A673 (cell line): ENCODE measurements at places on chromosomes 5 and 9.

DNA sequence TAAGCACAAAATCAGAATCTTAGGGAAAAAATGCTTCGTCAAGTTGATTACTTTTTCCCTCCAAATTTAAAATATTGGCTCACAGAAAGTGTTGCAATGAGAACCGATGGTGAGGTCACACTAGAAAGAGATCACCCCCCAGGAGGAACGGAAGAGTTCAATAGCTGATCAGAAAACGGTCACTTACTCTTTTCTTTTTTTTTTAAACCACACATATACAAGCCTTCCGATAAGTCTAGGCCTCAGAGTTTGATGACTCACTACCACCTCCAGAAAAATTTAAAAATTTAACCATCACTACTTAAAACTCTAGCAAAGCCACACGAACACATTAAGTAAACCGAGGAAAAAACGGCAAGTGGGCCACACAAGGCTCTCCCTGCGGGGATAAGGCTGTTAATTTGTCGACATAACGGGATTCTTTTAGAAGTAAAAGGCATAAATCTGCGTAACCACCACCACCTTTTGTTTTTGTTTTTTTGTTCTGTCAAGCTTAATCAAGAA, 1.2 kb downstream of the SURF4 start:
- no peak for DNase-seq

GRCh38 chr9:77455312-77455927, 192.7 kb downstream of the GNA14 start:
- DNase-seq: peak; percentile 59

DNA sequence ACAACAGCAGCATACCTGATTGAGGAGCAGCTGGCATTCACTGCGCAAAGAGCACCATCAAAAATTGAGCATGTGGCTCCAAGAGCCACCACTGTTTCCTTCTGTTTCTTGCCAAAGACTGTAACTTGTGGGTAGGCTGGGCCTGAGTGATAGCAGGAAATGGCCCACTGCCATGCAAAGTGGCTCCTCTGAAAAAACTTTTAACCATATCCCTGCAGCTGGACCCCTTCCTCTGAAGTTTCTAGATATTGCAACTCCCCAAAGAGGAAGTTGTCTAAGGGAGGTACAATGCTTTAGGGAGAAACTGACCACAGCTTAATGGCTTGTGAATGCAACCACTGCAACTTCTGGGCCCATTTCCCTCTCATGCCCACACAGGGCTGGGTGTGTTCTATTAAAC, 355.4 kb upstream of the PDE4D start:
- DNase-seq: no peak

DNA sequence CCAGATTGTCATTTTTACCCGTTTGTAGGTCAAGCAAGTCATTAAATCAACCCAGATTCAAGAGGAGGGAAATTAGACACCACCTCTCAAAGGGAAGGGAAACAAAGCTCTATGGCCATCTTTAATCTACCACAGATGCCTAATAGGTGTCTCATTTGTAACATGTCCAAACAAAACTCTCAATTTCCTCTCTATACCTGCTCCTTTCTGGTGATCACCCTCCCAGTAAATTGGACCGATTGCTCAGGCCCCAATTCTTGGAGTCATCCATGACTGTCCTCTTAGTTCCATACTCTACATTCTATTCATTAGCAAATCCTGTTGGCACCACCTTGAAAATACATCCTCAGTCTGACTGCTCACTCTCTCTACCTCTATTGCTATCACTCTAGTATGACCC, 22.1 kb upstream of the UGCG start:
- no peak for DNase-seq

DNA sequence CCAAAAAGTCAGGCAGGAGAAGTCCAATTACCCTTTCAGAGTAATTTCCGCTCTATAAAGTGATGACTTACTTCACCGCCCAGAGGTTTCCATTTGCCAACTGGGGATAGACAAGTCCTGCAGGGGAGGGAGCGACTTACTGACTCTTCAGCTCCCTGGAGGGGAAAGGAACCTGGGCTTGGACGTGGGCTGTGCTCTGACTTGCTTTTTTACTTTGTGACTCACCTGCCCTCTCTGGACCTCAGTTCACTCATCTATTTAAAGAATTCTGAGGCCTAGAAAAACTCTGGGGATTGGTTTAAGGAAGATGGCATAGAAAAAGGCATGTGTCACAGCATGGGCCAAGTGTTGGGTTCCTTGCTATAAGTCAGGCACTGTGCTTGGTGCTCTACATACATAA, 180.4 kb upstream of the TRIM32 start:
- DNase-seq: no peak

DNA sequence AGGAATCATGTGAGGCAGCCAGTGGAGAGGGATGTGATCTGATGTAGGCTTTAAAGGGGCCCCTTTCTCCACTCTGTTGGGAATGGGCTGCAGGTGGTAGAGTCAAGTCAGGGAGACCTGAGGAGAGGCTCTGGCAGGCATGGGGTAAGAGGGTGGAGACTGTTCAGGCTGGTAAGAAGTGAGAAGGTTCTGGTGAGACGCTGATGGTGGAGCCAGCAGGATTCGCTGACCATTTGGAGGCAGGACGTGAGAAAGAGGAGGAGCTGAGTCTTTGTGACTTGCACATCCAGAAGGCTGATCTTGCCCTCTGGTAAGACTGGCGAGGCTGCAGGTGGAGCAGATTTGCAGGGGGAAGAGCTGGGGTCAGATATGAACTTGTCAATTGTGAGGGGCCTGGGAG, 248.0 kb downstream of the NSG2 start:
- DNase-seq: no peak

DNA sequence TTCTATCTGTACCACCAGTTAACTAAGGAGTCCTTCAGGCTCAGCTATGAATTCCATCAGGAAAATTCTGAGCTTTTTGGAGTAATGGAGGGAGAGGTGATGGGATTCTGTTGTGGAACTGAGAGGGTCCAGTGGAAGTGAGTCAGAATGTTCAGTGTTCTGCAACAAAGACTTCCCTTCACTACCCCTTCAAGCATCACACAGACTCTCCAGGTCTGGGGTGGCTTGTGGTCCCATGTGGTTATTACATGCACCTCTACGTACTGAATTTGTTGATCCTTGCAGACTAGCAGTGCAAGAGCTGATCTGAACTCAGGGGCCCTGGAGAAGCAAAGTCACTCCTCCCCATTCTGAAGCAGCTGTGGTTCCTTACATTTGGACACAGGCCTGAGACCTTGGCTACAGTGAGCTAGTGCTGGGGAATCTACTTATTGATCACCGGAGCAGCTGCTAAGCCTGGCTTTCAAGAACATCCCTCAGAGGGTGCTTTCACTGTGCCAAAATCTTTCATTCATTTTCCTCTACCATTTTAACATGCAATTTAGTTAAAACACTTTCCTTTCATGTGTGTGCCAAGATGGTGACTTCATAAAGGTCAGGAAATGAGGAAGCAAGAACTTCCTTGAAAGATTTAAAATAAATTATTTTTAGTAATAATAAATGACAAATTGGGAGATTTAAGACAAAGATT, 75.0 kb upstream of the TNC start:
- no peak for DNase-seq
